Stimulated activated CD4-positive, alpha-beta T cell treated with anti-CD3 and anti-CD28 coated beads, Interleukin-12 subunit alpha, Interleukin-12 subunit beta, amount 100 ng/mL, for 24 hours (primary cell): ENCODE measurements at places on chromosomes 3 and 15.

- no peak for DNase-seq
Measured at GRCh38 chr3:147398813-147399534, 7.4 kb downstream of the ZIC4 start.

DNA sequence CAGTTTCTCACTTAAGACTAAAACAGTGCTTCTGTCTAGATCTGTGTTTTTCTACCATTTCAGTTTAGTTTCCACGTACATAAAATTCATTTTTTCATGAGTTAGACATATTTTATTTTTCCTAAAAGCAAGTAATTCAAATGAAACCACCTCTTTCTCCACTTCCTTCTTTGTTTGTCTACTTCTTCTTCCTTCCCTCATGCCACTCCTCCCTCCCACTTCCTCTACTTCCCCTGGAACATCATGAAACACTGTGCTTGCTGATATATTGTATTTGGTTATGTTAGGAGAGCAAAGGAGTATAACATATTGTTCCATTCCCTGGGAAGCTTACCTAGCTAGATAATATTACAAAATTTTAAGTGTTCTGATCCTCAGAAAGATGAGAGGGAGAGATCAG, 36.7 kb upstream of the GOLGA8B start:
- DNase-seq: no peak

DNA sequence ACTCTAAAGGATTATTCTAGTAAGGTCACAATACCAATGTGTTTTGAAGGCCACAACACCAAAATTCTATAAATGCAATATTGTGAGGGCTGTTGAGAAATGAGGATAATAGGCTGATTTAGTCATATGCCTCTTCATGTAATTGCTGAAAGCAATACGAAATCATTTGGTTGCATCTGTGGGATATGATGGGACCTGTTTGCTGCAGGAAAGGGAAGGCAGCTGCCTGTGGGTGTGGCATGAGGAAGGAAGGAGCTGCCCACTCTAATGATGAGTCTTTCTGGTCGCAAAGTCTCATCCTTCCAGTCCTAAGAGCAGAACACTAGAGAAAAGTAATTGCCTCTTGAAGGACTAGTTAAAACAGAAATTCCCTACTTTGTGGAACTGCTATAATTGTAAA, 245.3 kb upstream of the ZPLD1 start:
- DNase-seq: no peak

GRCh38 chr3:68706096-68706495, 226.3 kb downstream of the TAFA4 start:
- DNase-seq: no peak

GRCh38 chr15:77507911-77508310, 87.2 kb downstream of the HMG20A start:
- DNase-seq: no peak

GRCh38 chr3:16028604-16029003, 145.9 kb upstream of the GALNT15 start:
- DNase-seq: no peak

DNA sequence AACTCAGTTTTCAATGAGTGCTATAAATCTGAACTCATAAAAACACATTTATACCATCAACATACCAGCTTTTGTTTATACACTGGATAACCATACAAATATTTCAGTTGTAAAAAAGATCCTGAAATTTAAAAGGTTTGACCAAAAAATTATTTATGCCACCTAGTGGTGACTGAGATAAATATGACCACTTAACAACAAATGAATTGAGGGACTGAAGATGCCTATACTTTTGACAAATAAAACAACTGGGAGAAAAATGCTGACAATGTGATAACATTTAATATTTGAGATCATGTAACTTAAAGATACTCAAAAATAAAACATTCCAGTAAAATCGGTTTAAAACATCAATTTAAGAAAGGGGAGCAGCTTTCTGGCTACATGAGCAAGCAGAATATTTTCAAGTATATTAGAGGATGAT, 30.4 kb downstream of the ATG3 start:
- no peak for DNase-seq

- DNase-seq: no peak
Measured at GRCh38 chr15:80440024-80440423, 35.8 kb downstream of the ARNT2 start.

DNA sequence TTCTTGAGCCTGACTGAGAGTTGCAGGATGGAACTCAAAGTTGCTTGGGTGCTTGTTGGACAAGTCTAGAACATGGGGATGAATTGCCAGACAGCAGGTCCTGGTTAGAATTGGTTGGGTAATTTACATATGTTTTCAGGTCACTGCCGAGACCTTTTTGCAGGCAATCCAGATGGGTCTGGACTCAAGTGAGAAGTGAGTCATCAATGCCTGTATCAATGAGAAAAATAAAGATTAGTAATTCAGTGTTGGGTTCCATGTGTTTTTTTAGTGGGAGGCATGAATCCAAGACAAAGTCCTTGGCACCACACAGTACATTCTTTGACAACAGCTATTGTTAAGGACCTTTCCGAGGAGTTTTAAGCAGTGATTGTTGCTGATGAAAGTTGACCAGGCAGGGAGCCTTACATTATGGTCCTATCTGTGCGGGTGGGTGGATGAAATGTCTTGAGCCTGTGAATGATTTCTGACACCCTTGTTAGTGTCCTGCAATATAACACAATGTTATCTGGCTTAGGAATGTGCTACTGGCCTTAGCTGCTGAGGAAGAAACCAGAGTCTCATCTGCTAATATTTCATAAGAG, 77.7 kb downstream of the CRYGS start:
- DNase-seq: no peak

- no peak for DNase-seq
Measured at GRCh38 chr3:38348903-38349302, 2.3 kb downstream of the XYLB start.

- no peak for DNase-seq
Measured at GRCh38 chr3:71055257-71056001, 528.1 kb downstream of the FOXP1 start.

GRCh38 chr15:70875001-70875782, 17.0 kb downstream of the THAP10 start:
- DNase-seq: no peak

- DNase-seq: no peak
Measured at GRCh38 chr15:29143293-29143692, 126.3 kb downstream of the NSMCE3 start.

DNA sequence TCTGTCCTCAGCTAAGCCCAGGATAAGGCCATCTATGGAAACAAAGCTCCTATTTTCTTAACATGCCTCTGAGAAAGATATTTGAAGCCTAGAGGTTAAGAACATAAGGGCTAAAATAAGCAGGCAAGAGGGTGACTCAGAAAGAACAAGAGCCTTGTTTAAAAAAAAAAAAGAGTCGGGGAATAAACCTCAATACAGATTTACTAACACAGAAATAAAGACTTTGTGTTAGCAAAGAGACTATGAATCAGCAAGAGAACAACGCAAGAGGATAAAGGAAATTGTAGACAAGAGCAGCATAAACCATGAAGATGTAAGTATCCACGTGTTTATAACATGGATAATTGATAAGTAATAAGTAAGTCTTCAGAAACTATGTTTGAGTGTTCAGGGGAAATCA, 36.0 kb downstream of the RAB27A start:
- no peak for DNase-seq

DNA sequence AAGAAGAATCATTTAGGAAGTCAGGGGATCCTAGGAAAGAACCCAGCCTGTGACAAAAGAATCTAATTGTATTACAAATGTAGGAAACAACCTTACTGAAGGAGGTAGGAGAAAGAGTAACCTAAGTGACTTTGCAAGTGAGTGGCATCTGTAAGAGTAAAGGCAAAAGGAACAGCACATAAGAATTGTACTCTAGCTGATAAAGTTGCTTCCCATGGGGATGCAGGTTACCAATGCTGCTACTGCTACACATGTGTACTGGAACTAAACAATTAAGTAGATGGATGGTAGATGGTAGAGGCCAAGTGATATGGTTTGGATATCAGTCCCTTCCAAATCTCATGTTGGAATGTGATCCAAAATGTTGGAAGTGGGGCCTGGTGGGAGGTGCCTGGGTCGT, 60.8 kb downstream of the OSBPL10 start:
- DNase-seq: no peak

DNA sequence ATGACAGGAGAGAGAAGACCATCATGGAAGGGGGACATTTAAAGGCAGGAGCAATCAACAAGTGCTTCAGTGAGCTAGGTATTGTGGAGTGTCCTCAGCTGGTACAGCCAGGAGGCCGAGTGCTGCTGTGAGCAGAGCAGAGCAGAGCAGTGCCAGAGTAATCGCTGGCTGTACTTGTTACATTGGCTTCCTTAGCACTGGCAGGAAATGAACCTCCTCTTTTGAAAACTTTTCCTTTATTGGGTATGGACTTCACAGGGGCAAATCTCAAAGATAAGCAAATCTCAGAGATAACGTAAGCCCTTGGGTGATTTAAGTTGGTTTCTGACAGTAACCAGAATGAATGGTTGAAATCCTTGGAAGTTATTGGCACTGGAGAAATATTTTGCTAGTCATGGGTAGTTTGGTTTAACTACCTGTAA, 2.1 kb downstream of the SH3GL3 start:
- no peak for DNase-seq

GRCh38 chr3:72018343-72018984, 233.5 kb upstream of the PROK2 start:
- DNase-seq: no peak

DNA sequence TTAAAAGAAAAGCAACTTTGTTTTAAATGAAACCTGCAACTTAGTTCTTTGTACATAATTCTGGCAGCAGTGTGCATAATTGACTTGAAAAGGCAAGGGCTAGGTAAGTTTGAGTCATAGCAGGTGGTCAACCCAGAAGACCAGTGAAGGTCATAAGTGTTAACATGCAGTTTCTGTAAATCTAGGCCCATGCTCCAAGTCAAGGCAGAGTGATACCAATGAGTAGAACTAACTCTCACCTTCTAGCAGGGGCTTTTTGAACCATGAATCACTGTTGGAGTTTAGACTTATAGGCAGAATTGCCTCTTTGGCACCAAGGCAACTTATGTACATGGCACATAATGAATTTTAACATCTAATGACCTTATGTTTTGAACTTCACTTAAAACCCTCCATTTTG, 29.5 kb upstream of the IL20RB start:
- DNase-seq: no peak

DNA sequence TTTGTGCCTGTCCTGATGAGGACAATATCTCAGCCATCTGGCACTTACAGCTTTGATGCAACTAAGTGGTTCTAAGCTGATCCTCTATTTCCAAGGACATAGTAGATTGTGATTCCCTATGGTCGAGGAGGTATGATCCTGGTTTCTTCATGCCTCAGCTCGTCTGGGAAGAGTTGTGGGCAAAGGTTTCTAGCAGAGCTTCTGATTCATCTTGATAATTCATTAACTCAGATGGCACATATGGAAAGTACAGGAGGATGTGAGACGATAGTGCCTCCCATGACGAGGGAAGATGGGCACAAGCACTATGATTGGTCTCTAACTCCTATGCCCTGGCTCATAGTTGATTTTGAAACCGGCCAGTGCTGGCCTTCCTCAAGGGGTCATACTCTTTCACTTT, 334.2 kb upstream of the SEMA6D start:
- DNase-seq: no peak

GRCh38 chr3:72794079-72794478, 54.2 kb downstream of the SHQ1 start:
- no peak for DNase-seq

- no peak for DNase-seq
Measured at GRCh38 chr3:12227833-12228232, 61.0 kb upstream of the PPARG start.

DNA sequence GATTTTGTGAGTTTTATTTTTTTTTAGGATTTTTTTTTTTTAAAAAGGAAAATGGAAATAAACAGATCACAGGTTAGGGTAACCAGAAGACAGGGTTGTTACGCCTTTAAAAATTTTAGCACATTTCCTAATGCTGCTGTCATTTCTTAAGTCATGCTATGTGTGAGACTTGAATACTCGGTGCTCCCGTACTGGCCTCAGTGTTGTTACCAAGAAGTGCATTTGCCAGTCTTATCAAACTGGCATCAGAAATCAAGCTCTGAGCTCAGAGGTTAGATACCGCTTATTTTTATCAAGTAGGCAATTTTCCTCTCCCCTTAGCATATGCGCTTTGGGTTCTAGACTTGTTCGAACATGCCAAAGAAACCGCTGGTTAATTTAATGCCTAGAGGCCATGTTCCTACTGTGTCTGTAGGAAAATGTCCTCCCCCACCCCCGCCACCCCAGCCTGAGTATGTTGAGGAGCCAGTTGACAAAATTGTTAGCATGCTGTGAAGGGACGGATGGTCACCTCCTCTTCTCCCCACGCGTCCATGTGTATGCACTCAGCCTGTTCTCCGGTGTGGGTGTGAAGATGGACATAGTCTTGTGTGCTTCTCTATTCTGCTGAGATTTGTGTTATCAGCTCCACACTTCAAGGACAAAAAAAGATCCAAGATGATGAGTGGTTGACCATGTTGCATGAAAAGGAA, 88.9 kb downstream of the ITPR1 start:
- DNase-seq: no peak

DNA sequence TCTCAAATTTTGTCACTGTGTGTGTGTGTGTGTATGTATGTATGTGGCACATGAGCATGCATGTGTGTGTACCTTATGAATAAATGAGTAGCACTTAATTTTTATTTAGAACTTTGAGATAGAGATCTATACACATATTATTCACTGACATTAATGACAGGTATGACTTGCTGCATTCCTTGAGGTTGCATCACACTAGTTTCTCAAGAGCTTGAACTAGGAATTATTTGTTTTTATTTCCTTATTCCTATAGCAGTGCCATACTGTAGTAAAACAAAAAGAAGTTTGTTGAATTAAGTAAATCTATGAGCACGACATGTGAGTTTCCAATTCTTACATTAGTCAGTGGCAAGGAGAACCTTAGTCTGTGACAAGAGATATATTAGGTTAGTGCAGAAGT, 943.9 kb downstream of the ROBO1 start:
- DNase-seq: no peak

- DNase-seq: no peak
Measured at GRCh38 chr15:45747426-45747825, 112.6 kb downstream of the SQOR start.

DNA sequence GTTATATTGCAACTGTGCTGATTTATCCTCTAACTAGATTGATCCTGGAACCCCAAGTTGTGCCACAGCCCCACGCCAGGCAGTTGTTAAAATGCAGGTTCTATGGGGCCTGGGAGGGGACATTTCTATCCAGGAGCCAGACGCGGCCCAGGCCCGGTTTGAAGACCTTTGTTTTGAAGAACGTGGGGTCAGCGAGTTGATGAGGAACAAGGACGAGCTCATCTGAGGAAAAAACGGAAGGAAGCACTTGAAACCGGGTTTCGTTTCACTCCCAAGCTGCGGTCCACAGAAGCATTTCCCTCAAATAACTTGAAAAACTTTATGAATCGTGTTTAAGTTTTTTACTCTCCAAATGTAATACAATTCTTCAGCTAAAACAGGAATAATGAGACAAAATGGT, 76.4 kb downstream of the CHSY1 start:
- no peak for DNase-seq

- no peak for DNase-seq
Measured at GRCh38 chr15:43118829-43119228, 13.0 kb upstream of the UBR1 start.

DNA sequence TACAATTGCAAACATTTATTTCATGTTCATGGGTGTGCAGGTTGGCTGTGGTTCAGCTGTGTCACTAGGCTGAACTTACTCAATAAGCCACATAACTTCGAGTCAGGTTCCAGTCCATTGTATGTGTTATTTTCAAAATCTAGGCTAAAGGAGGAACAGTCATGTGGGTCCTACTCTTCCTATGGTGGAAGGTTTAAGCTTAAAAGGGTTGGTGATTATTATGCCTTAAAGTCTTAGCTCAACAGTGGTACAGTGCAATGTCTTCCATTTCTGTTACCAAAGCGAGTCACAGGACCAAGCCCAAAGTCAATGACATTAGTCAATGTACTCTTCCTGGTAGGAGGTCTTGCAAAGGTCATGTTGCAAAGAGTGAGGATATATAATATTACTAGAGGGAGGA, 78.2 kb downstream of the ATG7 start:
- DNase-seq: no peak
